Thymus (tissue), 14 donors: ENCODE measurements at places on chromosomes 11 and 22. TPM values are rescaled to one million over a fixed set of nuclear protein-coding genes. Genes with fewer than 3 reads are reported as not detected.

DNA sequence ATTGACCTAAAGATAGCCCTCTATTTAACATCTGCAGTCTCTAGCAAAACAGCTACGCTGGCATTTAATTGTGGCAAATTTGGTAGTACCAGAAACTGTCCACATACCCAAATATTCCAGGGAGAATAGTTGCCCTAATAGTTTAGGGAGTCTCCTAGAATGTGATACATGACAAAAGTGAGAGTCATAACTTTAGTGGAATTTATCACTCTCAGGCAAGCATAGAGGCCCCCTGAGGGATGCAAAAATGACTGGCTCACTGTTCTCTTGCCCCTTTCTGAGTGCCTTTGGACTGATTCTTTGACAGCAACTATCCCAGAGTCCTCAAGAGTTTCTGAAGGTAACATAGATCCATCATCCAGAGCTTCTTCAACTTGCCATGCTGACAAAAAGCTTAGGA lies 2.3 kb upstream of the OR51B4 start:
- H3K27me3 ChIP-seq: no peaks in the 10 kb centered on the region
- DNase-seq: no peak
- H3K36me3 ChIP-seq: no peaks in the 10 kb centered on the region

The TSGA10IP gene
- 0.09 TPM for total RNA-seq

The ELFN2 gene
- 0.28 TPM for total RNA-seq

- H3K27ac ChIP-seq: no peak overlapping the region
These were observed 244.9 kb upstream of the BLID start for GRCh38 chr11:122360875-122361274.

GRCh38 chr11:19428206-19429002 lies 187.7 kb upstream of the E2F8 start:
- no peak overlapping the region for H3K27ac ChIP-seq
- no peaks in the 10 kb centered on the region for H3K4me1 ChIP-seq
- DNase-seq: no peak
- no peaks in the 10 kb centered on the region for H3K36me3 ChIP-seq
- H3K27me3 ChIP-seq: no peaks in the 10 kb centered on the region

The LUZP2 gene
- 0.19 TPM for total RNA-seq

DNA sequence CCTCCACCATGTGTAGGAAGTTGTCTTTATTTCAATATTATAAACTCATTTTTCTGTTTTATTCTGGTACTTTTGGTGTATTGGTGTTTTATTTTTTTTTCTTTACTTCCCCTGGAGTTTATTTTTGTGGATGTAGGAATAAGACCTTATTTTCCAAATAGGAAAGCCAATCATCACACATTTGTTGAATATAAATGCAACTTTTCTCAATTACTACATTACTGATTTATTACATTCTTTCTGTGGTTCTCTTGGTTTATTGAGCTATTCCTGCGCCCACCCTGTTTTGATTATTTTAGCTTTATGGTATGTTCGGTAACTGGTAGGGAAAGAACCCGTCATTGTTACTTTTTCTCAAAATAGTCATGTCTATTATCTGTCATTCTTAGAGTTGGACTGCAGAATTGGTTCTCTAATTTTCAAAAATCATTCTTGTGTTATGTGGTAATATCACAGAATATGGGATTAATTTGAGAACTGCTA lies 3.6 kb downstream of the IGLL5 start:
- peaks cover 3% of the 10 kb centered on the region for H3K4me1 ChIP-seq
- no peak overlapping the region for H3K4me3 ChIP-seq
- no peak for DNase-seq
- H3K27ac ChIP-seq: no peak overlapping the region
- no peaks in the 10 kb centered on the region for H3K36me3 ChIP-seq

The PIH1D2 gene
- 1.6 TPM for total RNA-seq

The SCGB1A1 gene
- total RNA-seq: 1.5 TPM

The UPK2 gene
- total RNA-seq: 0.05 TPM

DNA sequence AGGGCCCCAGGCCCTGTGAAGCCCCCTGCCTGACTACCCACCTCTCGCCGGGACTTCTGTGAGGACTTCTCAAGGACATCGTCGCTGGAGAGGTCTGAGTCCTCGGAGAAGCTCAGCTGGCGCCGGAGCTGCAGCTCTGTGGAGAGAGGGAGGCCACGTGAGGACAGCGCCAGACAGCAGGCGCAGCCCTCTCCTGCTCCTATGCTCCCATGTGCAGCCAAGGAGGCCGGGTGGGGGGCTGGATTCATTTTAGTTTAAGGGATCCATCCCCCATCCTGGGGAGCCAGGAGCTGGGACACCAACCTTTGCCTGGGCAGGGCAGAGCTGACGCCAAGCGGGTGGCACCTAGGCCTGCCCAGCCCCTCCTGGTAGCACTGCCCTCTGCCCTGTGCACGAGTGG lies 42.4 kb upstream of the BID start:
- H3K4me1 ChIP-seq: no peaks in the 10 kb centered on the region
- H3K36me3 ChIP-seq: no peaks in the 10 kb centered on the region
- no peaks in the 10 kb centered on the region for H3K27me3 ChIP-seq
- no peak overlapping the region for H3K4me3 ChIP-seq
- no peak for DNase-seq

- no peaks in the 10 kb centered on the region for H3K36me3 ChIP-seq
- no peaks in the 10 kb centered on the region for H3K27me3 ChIP-seq
- H3K4me1 ChIP-seq: no peaks in the 10 kb centered on the region
- no peak overlapping the region for H3K4me3 ChIP-seq
- no peak for DNase-seq
- no peak overlapping the region for H3K27ac ChIP-seq
These were observed 34.8 kb downstream of the NEU3 start for GRCh38 chr11:75023446-75024067.

DNA sequence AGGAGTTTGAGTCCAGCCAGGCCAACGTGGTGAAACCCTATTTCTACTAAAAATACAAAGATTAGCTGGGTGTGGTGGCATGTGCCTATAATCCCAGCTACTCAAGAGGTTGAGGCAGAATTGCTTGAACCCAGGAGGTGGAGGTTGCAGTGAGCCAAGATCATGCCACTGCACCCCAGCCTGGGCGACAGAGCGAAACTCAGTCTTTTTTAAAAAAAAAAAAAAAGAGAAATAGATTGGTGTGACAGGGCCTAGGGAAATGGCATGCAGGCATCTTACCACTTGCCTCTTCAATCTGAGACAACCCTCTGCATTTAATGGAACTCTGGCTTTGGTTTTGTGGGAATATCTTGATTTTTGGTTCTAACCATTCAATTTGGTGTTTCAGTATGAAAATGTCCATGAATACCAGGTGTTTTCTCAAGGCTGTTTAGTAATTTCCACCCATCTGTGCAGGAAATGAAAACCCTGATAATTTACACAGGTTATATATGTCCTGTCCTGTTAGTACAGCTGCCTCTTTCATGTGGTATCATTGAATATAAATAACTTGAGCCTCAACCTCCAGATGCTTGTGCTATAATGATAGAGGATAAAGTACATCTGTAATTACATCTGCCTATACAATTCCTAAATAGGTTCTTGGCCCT lies 8.4 kb downstream of the XBP1 start:
- DNase-seq: no peak
- H3K4me3 ChIP-seq: no peak overlapping the region
- peaks cover 14% of the 10 kb centered on the region for H3K4me1 ChIP-seq
- H3K27me3 ChIP-seq: no peaks in the 10 kb centered on the region

GRCh38 chr22:44680481-44680894 lies 21.5 kb upstream of the PRR5 start:
- peaks cover 11% of the 10 kb centered on the region for H3K27me3 ChIP-seq
- no peak overlapping the region for H3K4me3 ChIP-seq
- no peak for DNase-seq
- no peaks in the 10 kb centered on the region for H3K36me3 ChIP-seq
- no peak overlapping the region for H3K27ac ChIP-seq

- no peaks in the 10 kb centered on the region for H3K36me3 ChIP-seq
- no peak overlapping the region for H3K4me3 ChIP-seq
These were observed 102.6 kb downstream of the SNX19 start for GRCh38 chr11:130813638-130814037.

The FAM76B gene
- 47.6 TPM for total RNA-seq
